ENCODE measurements at places on chromosomes 1 and 21. TPM values are rescaled to one million over a fixed set of nuclear protein-coding genes. Genes with fewer than 3 reads are reported as not detected.
A peak's percentile ranks its signal among the peaks of the same experiment; 100 is the strongest.

The ASPM gene
- total RNA-seq = 0.51 TPM

The ADAM30 gene
- not detected for total RNA-seq

The CAMK2N1 gene
- total RNA-seq = 5.6 TPM

DNA sequence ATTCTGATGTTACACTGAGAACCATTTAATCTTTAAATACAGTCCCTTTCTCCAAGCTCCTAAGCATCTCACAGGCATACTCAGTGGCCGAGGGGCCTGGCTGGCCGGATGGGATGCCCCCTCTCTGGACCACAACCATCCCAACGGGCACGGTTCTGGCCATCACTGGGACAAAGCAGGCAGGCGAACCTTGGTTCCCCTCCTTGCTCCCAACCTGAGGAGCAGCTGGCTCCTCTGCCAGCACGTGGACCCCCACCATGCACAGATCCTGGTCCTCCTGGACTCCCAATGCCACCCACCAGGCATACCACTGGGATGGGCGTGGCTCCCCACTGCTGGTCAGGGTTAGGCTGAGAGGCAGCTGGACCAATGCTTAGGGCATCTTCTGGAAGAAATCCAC is 19.8 kb upstream of the PRDM16 start:
- DNase-seq = no peak

GRCh38 chr1:118143831-118144230 is 41.2 kb downstream of the SPAG17 start:
- no peak for DNase-seq

DNA sequence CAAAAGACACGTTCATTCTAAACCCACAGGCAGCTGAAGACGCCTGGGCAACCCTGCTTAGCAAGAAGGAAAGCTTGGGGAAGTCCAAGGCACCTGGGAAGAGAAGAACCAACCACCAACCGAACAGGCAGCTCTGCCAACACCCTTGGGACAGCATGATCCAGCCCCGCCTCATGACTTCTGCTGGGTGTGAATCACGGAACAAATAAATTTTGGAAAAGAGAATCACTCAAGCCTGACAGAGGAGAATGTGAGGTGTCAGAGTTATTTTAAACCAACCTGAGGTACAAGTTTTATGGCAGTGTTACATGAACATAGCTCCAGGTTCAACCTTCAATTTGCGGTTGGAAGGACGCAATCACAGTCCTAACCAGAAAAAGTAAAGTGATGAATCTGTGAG is 10.0 kb upstream of the PADI4 start:
- DNase-seq = no peak

DNA sequence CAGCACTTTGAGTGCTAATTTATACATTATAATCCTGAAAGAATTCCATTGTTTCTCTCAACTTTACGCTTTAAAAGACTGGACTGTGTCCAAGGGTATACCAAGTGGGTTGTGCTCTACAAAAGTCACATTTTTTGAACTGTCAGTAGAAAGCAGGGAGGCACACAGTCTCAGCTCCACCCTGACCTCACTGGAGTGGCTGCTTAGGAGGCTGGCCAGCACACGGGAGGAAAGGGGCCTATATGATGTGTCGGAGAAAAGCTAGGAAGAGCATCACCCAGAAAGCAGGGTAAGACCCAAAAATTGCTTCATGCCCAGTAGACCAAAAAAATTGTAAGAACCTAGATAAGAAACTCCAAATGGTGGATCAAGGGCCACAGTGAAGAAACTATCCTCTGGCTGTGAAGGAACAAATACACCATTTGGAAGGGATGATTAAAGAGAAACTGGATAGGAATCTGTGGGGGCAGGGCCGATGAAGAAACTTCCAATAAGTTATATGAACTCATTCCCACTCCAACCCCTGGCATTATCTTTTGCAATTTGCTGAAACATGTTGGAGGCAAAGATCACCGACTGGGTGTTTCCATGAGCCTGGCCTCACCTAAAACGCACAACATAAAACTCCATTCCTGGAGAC is 1.9 kb downstream of the S100A10 start:
- DNase-seq = no peak

DNA sequence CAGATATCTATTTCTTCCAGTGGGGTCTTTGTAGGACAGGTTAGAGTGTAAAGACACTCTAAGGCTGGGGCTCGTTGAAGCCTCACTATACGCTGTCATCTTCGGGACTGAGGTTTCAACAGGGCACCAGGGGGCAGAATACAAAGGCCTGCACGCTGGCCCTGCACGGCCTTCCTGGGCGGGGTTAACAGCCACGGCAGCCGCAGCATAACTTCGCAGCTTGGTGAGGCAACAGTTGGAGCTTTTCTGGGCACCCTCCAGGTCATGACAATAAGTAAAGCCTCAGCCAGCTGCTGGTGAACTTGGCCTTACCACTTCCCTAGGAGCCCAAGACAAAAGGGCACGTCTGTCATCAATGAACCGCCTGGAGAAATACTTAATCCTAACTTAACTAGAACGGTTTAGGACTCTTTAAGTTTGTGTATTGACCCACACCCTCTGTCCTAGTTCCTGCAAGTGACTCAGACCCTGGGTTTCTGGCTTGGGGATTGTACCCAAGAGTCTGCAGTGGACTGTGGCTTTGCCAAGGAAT is 2.3 kb upstream of the RUNX1 start:
- peak; percentile 83 for DNase-seq

- DNase-seq = no peak
Observed at GRCh38 chr1:229397762-229398161, 36.1 kb downstream of the ACTA1 start.

- DNase-seq = no peak
Observed at GRCh38 chr21:45747802-45748445, 104.4 kb downstream of the PCBP3 start.

- DNase-seq = no peak
Observed at GRCh38 chr1:156176610-156177210, 17.2 kb upstream of the SLC25A44 start.

GRCh38 chr1:203127666-203128430 is at the start of gene ADORA1:
Gene ADORA1, plus strand, starts transcription at chr1:203127726. Its CDS starts 1,116 bp downstream, at chr1:203128842.
- DNase-seq = peak; percentile 65

GRCh38 chr1:119653839-119654170 is 5.7 kb upstream of the ZNF697 start:
- no peak for DNase-seq

Data from heart right ventricle (tissue), 16 donors.